LHCN-M2 (cell line): ENCODE measurements at places on chromosomes 11 and 22. TPM values are rescaled to one million over a fixed set of nuclear protein-coding genes. Genes with fewer than 3 reads are reported as not detected.
A peak's percentile ranks its signal among the peaks of the same experiment; 100 is the strongest.

DNA sequence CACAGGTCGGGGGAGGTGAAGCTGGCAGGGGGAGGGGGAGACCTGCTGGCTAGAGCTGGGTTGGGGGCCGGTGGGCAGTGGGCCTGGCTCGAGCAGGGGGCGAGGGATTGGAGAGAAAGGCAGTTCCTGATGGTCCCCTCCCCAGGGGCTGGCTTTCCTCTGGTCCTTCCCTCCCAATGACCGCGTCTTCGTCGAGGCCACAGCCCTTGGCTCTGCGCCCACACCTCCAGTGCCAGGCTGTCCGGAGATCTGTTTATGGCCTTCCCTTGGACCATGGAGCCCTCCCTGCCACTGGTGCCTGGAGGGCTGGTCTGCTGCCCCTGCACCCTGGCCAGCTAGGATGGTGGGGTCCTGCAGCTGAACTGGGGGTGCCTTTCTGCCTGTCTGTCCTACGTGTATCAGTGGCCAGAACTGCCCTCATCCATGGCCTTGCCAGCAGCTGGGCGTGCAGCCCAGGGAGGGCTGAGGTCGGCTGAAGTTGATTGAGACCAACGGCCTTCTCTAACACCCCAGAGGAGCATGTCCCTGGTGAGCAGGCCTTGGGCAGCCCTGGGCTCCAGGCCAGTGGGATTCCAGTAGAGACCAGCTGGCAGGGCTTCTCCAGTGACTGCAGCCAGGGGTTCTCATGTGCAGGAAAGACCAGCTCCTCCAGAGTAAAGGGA lies 12.3 kb downstream of the TANGO2 start:
- no peak for DNase-seq

GRCh38 chr22:35430897-35431322 lies 31.0 kb downstream of the MCM5 start:
- DNase-seq: peak; percentile 70

GRCh38 chr22:22022255-22022840 lies 39.8 kb upstream of the TOP3B start:
- DNase-seq: no peak

GRCh38 chr11:128593281-128593680 lies 5.9 kb upstream of the ETS1 start:
- DNase-seq: no peak

DNA sequence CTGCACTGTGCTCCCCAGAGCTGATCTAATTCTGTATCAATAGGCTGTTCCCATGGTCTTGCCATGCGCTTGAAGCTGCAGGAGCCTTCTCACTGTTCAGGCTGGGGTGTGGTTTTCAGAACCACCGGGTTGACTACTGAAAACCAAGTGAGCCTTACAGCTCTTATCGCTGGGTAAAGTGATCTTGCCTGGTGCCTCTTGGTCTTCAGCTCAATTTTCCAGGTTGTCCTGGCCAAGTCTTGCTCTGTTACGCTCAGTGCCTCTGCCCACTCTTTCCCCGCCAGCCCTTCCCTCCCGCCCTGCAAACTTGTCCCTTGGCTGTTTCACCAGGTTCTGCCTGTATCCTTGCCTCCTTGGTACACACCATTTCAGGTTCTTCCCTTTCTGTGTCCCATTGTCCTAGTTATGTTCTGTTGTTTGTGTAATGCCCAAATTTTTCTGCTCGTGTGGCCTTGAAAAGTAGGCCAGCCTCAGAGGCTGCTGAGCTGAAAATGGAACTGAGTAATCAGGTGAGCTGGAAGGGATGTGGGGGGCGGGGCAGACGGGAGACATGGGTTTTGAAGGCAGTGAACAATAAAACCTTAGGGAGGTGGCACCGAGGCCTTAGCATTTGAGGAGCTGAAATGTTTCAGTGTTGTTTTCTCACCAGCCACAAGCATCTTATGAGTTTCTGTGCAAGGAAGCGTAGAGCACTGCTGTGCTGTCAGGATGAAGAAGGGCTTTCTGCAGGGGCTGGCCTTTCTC lies 11.2 kb downstream of the PEX26 start:
- DNase-seq: no peak

TEX54 gene
- not detected in 2 replicates for total RNA-seq

C11orf87 gene
- total RNA-seq: not detected in 2 replicates
